Gastrocnemius medialis (tissue), 4 donors: ENCODE measurements at places on chromosomes 16 and 17. TPM values are rescaled to one million over a fixed set of nuclear protein-coding genes. Genes with fewer than 3 reads are reported as not detected.

DNA sequence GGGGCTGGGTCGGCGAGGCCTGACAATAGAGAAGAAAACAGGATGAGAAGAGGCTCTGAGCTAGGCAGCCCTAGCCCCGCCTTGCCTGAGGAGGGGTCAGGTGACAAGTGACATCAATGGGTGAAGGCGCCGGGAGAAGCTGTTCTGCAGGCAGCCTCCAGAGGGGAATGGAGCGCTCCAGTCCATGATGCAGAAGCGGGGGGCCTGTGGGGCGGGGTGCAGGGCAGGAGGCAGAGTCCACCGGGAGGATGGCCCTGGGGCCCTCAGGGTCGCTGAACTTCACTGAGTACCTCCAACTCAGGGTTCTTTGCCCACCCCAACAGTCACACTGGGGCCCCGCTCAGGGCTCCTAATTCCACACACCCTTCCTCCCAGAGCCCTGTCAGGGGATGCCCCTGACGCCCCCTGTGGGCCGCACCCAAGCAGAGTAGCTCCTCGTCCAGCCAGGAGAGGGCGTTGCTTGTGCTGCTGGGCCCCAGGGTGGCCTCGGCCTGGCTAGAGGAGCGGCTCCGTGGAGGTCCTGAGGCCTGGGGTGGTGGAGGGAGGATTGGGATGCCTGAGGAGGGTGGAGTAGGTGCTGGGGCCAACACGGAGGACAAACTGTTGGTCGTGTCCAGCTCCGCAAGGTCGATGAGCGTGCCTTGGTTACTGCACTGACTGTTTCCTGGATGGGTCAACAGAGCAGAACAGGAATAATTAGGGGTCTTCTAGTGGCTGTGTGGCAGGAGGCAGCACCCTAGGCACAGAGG is 20.8 kb downstream of the GGA3 start:
- H3K27ac ChIP-seq, result peak overlapping the region; percentile 75
- H3K4me3 ChIP-seq, result no peak overlapping the region
- no peaks in the 10 kb centered on the region for H3K36me3 ChIP-seq
- H3K4me1 ChIP-seq, result peaks cover 9% of the 10 kb centered on the region
- H3K27me3 ChIP-seq, result no peaks in the 10 kb centered on the region

GRCh38 chr16:72783716-72784318 is 264.1 kb downstream of the ZFHX3 start:
- H3K27ac ChIP-seq, result no peak overlapping the region
- no peaks in the 10 kb centered on the region for H3K4me1 ChIP-seq
- H3K36me3 ChIP-seq, result no peaks in the 10 kb centered on the region
- no peaks in the 10 kb centered on the region for H3K27me3 ChIP-seq

DNA sequence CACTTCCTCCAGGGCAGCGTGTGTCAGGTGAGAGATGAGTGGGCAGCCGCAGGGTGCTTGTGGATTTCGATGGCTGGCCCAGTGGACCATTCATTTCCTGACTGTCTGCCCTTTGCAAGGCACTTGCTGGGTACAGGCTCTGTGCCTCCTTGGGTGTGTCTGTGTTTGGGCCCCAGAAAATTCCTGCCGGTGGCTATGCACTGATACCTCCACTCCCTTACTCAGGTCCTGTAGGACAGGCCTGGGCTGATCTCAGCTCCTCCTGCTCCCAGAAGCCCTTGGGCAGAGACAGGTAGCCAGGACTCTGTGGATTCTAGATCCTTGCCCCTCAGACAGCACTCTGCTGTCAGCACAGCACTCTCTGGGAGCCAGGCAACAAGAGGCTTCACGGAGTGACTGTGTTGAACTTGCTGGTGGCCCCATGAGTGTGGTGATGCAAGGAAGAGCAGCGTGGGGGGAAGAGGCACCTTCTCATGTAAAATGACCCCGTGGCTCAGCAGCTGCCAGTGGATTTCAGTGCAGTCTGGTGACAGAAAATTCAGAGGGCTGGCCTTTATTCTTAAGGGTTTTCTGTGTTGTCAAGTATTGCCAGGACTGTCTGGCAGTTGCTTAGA is 29.0 kb downstream of the PGS1 start:
- peak; percentile 41 for DNase-seq
- H3K4me3 ChIP-seq, result no peak overlapping the region
- peaks cover 63% of the 10 kb centered on the region for H3K4me1 ChIP-seq
- H3K27me3 ChIP-seq, result no peaks in the 10 kb centered on the region
- H3K27ac ChIP-seq, result peak overlapping the region; percentile 74
- H3K36me3 ChIP-seq, result peaks cover 28% of the 10 kb centered on the region

GRCh38 chr17:56715613-56716357 is 117.9 kb downstream of the C17orf67 start:
- no peak overlapping the region for H3K27ac ChIP-seq
- peak; percentile 55 for DNase-seq
- no peaks in the 10 kb centered on the region for H3K4me1 ChIP-seq
- H3K36me3 ChIP-seq, result no peaks in the 10 kb centered on the region

GRCh38 chr16:66429290-66429962 is 2.3 kb downstream of the BEAN1 start:
- H3K36me3 ChIP-seq, result no peaks in the 10 kb centered on the region
- peaks cover 9% of the 10 kb centered on the region for H3K4me1 ChIP-seq
- no peak overlapping the region for H3K27ac ChIP-seq

- H3K4me1 ChIP-seq, result peaks cover 29% of the 10 kb centered on the region
- H3K36me3 ChIP-seq, result no peaks in the 10 kb centered on the region
- peak overlapping the region; percentile 46 for H3K27ac ChIP-seq
- H3K27me3 ChIP-seq, result no peaks in the 10 kb centered on the region
Measured at GRCh38 chr16:10883004-10883403, 6.0 kb downstream of the CIITA start.

- no peaks in the 10 kb centered on the region for H3K27me3 ChIP-seq
- no peak overlapping the region for H3K4me3 ChIP-seq
- no peak overlapping the region for H3K27ac ChIP-seq
- DNase-seq, result no peak
- no peaks in the 10 kb centered on the region for H3K36me3 ChIP-seq
- no peaks in the 10 kb centered on the region for H3K4me1 ChIP-seq
Measured at GRCh38 chr16:54400261-54400660, 113.7 kb upstream of the IRX3 start.

GRCh38 chr16:4777339-4778049 is 10.5 kb upstream of the ZNF500 start:
- H3K27me3 ChIP-seq, result no peaks in the 10 kb centered on the region
- no peak overlapping the region for H3K27ac ChIP-seq
- H3K36me3 ChIP-seq, result no peaks in the 10 kb centered on the region
- no peak for DNase-seq
- H3K4me3 ChIP-seq, result no peak overlapping the region
- no peaks in the 10 kb centered on the region for H3K4me1 ChIP-seq

DNA sequence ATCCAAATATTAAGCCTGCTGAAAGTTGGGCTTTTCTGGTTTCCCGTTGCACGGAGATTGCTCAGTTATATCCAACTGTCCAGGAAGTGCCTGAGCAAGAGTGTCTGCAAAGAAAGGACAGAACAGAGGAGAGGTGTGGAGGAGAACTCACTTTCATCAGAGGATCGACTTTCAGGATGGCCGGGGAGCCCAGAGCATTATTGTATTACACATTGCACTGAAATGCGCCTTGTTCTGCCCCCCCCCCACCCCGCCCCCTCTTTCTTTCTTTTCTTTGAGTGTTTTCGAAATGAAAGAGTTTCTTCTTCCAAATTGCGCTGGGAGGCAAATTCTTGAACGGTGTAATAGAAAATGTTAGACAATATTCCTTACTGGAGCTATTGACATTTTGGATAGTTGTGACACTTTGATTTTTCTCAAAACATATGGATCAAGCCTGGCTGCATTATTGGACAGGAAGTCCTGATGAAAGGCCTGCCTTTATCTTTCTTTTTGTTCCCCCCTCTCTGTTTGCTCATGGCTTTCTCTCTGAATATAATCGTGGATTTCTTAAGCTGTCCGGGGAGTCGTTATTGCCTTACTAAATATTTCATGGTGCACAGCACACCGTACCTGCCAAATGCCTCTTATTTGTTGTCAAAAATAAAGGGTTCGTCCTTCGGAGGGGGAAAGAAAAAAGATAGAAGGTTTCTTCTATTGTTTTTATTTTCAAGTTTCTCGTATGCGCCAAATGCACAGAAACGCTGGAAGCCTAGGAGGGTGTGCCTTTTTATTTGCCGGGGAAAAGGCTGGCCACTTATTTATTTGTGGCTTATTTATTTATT is 110.8 kb downstream of the IRX3 start:
- H3K27ac ChIP-seq, result no peak overlapping the region
- H3K27me3 ChIP-seq, result no peaks in the 10 kb centered on the region
- no peak for DNase-seq

- no peaks in the 10 kb centered on the region for H3K27me3 ChIP-seq
- DNase-seq, result no peak
- H3K27ac ChIP-seq, result no peak overlapping the region
- H3K36me3 ChIP-seq, result no peaks in the 10 kb centered on the region
- no peaks in the 10 kb centered on the region for H3K4me1 ChIP-seq
Measured at GRCh38 chr16:13439766-13440165, 480.2 kb upstream of the ERCC4 start.

DNA sequence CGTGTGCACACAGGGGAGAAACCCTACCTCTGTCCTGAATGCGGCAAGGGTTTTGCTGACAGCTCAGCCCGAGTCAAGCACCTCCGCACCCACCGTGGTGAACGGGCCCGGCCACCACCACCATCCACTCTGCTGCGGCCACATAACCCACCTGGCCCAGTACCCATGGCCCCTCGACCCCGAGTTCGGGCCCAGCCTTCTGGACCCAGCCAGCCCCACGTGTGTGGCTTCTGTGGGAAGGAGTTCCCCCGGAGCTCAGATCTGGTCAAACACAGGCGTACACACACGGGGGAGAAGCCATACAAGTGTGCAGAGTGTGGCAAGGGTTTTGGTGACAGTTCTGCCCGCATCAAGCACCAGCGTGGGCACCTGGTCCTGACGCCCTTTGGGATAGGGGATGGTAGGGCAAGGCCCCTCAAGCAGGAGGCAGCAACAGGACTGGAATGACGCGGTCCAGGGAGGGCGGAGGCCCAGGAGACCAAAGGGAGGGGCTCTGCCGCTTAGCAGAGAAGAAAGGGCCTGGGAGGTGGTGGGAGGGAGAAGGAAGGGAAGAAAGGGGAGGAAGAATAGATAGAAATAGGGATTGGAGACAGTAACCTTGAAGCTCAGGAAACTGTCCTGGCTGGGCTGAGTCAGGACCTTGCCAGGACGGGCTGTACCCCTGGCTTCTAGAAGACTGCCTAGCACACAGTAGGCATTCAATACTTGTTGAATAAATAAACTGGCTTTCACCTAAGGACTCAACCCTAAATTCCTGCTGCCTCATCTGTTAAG is 3.6 kb downstream of the ZNF48 start:
- no peaks in the 10 kb centered on the region for H3K27me3 ChIP-seq
- peaks cover 26% of the 10 kb centered on the region for H3K4me1 ChIP-seq
- H3K27ac ChIP-seq, result no peak overlapping the region
- DNase-seq, result no peak
- H3K4me3 ChIP-seq, result no peak overlapping the region
- peaks cover 17% of the 10 kb centered on the region for H3K36me3 ChIP-seq

DNA sequence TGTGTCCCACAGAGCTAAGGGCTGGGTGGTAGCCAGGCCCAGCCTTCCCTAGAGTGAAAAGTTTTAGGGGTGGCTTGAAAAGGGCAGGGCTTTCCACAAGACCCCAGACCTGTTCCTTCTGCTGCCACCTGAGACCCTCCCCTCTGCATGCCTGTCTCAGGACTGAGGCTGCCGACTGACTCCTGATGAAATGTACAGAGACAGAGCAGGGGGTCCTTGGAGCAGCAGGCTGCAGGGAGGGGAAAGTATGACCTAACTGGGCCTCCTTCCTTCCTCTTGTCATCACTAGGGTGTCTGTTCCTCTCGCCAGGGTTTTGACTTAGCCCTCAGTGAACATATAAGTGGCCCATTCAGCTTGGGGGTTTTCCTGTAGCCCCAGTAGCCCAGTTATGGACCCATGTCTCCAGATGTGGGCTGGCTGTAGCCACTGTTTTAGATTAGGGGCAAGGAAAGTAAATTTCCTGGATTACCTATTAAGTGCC is 14.9 kb upstream of the NFATC3 start:
- peaks cover 62% of the 10 kb centered on the region for H3K4me1 ChIP-seq
- DNase-seq, result no peak
- H3K27me3 ChIP-seq, result no peaks in the 10 kb centered on the region

DNA sequence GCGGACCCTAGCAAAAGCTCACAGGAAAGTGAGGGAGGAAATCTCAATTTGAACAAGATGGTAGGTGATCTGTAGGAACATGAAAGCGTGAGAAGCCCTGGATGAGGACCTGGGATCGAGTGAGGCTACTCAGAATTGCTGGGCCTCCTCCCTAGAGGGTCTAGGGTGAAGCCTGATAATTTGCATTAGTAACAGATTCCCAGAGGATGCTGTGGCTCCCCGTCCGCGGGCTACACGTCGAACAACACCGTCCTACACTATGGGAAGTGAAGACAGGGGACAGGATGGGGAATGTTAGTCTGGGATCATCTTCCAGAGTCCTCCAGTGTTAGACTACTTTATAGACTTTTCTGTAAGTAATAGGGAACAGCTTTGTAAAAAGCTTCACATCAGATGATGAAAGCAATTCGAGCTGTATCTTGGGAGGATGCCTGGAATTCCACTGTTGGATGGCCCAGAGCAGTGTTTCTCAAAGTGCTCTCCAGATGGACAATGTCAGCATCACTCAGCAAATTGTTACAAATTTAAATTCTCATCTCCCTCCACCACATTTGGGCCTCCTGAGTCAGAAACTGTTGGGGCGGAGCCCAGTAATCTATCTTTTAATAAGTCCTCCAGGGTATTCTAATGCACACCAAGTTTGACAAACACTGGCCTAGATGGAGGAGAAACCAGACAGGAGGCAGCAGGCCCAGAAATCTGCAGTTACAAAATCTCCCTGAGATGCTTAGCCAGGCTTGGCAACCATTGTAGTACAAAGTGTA is 6.5 kb downstream of the FNDC8 start:
- H3K4me1 ChIP-seq, result no peaks in the 10 kb centered on the region
- H3K4me3 ChIP-seq, result no peak overlapping the region
- H3K27ac ChIP-seq, result no peak overlapping the region
- H3K36me3 ChIP-seq, result no peaks in the 10 kb centered on the region
- DNase-seq, result no peak

DNA sequence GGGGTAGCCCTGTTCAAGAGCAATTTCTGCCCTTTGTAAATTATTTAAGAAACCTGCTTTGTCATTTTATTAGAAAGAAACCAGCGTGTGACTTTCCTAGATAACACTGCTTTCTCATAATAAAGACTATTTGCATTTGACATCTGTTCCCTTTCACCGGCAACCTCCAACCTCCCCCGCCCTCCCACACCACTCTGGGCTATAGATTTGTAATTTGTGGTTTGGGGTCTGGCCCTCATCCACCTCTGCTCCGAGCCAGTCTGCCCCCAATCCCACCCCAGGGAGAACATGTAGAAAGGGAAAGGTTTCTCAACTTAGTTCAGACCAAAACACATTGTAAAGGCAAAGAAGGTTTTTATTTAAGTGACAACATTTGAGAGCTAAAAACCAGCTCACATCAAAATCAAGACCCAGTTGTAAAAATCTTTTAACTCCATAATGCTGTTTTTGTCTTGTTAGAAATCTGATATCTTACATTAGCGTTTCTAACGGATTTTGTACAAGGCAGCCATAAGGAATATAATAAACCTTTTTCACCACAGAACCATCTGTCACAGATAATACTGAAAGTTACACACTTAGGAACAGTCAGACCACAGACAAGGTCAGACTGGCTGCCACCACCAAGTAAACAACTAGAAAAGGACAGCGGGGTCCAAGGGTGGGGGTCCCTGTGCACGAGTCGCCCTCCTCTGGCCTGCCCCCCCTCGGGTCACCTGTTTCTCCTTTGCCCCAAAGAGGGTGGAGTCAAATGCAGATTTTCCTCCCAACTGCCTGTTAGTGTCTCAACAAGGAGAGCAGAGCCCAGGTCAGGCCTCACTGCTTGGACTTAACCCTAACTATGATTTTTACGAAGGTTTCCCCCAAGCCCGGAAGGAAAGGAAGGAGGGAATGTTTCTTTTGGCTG is 6.9 kb downstream of the PIMREG start:
- DNase-seq, result no peak
- peaks cover 14% of the 10 kb centered on the region for H3K27me3 ChIP-seq
- no peak overlapping the region for H3K4me3 ChIP-seq
- no peaks in the 10 kb centered on the region for H3K4me1 ChIP-seq
- H3K27ac ChIP-seq, result no peak overlapping the region
- no peaks in the 10 kb centered on the region for H3K36me3 ChIP-seq

Gene KRTAP2-2
- total RNA-seq, result not detected

Gene IL32
- 79.0 TPM for total RNA-seq
